ENCODE measurements at places on chromosomes 5 and 9. TPM values are rescaled to one million over a fixed set of nuclear protein-coding genes. Genes with fewer than 3 reads are reported as not detected.

Gene FOXD4L5
- total RNA-seq: not detected

Gene TAF1L
- total RNA-seq: under 0.01 TPM

Gene NR5A1
- total RNA-seq: not detected

Gene PCDHGB6
- 9.5 TPM for total RNA-seq

Gene CCNO
- total RNA-seq: 2.0 TPM

Gene PTGES
- 27.6 TPM for total RNA-seq

Gene PCA3
- total RNA-seq: 0.65 TPM

Gene UQCRQ
- total RNA-seq: 99.7 TPM

Gene C5orf34
- total RNA-seq: 6.7 TPM

Gene COL15A1
- total RNA-seq: 175 TPM

Gene TAS2R1
- not detected for total RNA-seq

Gene NR2F1
- total RNA-seq: 1.2 TPM

Gene NR4A3
- total RNA-seq: 2.2 TPM

Gene POU5F2
- total RNA-seq: 4.9 TPM

Gene CAAP1
- 20.3 TPM for total RNA-seq

Gene TMEM252
- not detected for total RNA-seq

Gene IFNA1
- not detected for total RNA-seq

Gene ASPN
- 17.0 TPM for total RNA-seq

Gene C5orf46
- total RNA-seq: not detected

Gene FCN2
- not detected for total RNA-seq

Gene NCS1
- 26.7 TPM for total RNA-seq

Gene GABRA1
- total RNA-seq: not detected

Gene PRUNE2
- 619 TPM for total RNA-seq

Gene HMCN2
- 0.11 TPM for total RNA-seq

Gene IL31RA
- 1.4 TPM for total RNA-seq

Gene SPINK7
- total RNA-seq: not detected

Gene AOPEP
- total RNA-seq: 241 TPM

Gene CD74
- 2.0 TPM for total RNA-seq

Measured in articular chondrocyte of knee joint (primary cell).